ENCODE measurements at places on chromosomes 2 and 18.
A peak's percentile ranks its signal among the peaks of the same experiment; 100 is the strongest.

- no peak for DNase-seq
Observed at GRCh38 chr18:28127763-28128658, 48.9 kb downstream of the CDH2 start.

- no peak for DNase-seq
Observed at GRCh38 chr18:21857871-21858270, 117.3 kb downstream of the MIB1 start.

DNA sequence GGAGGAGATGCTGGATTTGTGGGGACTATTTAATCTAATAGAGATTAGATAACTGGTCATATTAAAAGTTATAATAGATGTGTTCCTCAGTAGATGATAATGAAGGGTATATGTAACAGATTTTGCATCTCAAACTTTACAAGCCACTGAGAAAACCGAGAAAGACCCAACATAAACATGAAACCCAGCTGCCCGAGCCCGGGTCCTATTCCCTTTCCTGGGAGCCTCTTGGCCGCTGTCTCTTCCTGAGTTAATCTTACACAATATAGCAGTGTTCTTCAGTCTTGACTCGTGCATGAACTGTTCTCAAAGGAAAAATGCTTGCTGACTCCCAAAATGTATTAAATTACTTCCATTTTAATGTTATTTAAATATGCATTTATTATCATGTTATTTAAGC, 94.5 kb downstream of the COPS8 start:
- no peak for DNase-seq

DNA sequence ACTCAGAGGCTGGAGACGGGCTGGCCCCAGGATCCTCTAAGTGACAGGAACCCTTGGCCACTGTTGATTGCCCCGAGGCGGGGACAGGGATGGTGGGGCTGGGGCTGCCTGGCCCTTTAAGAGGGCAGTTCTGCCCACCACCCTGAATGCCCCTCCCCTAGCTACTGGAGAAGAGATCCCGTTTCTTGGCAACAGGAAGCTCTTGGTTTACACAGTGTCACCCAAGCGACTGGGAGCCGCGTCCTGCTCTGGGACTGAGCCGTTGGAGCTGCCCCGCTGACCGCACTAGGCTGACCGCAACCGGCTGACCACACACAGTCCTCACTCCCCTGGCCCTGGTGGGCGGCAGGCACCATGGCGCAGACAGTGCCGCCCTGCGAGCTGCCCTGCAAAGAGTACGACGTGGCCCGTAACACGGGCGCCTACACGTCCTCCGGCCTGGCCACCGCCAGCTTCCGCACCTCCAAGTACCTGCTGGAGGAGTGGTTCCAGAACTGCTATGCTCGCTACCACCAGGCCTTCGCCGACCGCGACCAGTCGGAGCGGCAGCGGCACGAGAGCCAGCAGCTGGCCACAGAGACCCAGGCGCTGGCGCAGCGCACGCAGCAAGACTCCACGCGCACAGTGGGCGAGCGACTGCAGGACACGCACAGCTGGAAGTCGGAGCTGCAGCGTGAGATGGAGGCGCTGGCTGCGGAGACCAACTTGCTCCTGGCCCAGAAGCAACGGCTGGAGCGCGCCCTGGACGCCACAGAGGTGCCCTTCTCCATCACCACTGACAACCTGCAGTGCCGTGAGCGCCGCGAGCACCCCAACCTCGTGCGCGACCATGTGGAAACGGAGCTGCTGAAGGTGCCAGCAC, at the start of gene TEKT4:
Gene TEKT4, plus strand, starts transcription at position 205 of the 862 bp plus-strand sequence. Its CDS starts 150 bp downstream, at position 355.
- DNase-seq = peak; percentile 56

DNA sequence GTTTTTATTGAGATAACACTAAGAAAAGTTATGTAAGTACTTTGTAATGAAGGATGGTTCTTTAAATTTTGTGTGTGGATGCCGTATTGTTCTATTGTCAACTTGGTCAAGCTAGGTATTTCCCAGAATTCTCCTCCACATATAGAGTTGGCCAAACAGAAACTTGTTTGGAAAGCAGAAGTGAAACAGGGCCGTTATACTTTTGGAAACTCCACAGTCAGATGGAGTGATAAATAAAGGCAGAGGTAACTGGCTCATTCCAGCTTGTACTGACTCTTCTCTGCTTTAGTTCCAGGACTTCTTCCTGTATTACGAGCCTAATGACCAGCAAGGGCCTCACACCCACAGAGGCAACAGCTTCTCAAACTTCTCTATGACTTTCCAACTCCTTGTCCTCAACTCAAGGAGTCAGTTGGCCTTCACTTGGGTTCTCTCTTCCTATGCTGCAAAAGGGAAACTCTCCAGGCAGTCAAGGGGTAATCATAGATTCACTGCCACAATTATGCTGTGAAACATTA, 16.4 kb upstream of the STARD7 start:
- peak; percentile 6 for DNase-seq

DNA sequence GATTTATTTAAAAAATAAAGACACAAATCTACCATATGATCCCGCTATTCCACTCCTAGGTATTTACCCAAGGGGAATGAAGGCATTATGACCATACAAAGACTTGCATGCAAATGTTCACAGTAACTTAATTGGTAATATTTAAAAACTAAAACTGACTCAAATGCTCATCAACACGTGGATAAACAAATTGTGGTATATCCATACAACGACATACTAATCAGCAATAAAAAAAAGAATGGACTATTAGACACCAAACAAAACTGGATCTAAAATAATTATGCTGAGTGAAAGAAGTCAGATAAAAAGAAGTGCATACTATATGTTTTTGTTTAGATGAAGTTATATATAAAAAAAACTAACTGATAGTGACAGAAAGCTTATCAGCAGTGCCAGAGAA, 428.3 kb downstream of the ZEB2 start:
- DNase-seq = no peak

DNA sequence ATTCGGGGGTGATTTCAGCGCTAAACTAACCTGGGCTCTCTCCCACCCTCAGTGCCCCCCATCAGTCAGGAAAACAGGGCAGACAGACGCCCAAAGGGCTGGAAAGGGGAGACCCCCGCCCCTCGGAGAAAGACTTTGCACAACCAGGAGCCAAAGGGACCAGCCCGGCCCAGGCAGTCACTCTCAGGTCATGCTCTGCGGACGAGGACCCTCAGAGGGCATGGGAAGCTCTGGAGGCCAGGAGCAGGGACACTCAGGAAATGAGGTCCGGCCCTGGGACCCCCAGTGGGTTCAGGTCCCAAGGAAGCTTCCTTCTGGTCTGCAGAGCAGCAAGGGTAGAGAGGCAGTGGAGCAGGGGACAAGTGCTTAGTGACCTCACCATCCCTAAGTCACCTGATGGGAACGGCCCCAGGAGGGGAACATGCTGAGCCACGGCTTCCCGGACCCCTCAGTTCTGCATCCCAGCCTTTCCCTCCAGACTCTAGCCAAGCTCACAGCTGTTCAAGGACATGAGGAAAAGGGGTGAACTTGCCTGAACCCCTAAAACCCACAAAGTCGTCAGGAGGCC, 88.0 kb upstream of the GPC1 start:
- DNase-seq = no peak

All from T47D (cell line).